ENCODE measurements at places on chromosomes 3 and 15.

DNA sequence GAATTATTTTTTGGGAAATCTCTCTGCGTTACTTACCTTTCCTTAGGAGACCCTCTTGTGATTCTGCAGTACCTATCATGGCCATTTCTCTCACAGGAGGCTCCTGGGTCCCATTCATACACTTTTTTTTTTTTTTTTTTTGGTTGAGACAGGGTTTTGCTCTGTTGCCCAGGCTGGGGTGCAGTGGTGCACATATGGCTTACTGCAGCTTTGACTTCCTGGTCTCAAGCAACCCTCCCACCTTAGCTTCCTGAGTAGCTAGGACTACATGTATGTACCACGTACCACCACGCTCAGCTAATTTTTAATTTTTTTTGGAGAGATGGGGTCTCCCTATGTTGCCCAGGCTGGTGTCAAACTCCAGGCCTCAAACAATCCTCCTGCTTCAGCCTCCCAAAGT is 36.1 kb downstream of the TRAK1 start:
- DNase-seq: no peak

DNA sequence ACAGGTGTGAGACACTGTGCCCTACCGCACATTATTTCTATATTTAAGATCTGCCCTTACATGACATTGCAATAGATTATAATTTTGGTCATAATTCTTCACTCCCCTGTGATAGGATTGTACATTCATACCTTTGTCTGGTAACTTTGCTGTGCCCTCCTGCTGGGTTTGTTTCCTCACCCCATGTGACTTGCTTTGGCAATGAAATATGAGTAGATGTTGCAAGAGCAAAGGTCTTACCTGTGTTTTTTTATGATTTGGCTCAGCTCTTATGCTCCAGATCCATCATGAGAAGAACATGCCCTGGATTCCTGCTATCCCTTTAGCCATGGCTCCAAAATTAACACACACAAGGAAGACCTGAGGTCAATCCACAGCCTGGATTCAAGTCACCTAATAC is 137.7 kb upstream of the EOMES start:
- DNase-seq: no peak

GRCh38 chr15:93372208-93372864 is 283.3 kb upstream of the RGMA start:
- DNase-seq: no peak

GRCh38 chr15:80953001-80953952 is 36.3 kb downstream of the MESD start:
- DNase-seq: no peak

DNA sequence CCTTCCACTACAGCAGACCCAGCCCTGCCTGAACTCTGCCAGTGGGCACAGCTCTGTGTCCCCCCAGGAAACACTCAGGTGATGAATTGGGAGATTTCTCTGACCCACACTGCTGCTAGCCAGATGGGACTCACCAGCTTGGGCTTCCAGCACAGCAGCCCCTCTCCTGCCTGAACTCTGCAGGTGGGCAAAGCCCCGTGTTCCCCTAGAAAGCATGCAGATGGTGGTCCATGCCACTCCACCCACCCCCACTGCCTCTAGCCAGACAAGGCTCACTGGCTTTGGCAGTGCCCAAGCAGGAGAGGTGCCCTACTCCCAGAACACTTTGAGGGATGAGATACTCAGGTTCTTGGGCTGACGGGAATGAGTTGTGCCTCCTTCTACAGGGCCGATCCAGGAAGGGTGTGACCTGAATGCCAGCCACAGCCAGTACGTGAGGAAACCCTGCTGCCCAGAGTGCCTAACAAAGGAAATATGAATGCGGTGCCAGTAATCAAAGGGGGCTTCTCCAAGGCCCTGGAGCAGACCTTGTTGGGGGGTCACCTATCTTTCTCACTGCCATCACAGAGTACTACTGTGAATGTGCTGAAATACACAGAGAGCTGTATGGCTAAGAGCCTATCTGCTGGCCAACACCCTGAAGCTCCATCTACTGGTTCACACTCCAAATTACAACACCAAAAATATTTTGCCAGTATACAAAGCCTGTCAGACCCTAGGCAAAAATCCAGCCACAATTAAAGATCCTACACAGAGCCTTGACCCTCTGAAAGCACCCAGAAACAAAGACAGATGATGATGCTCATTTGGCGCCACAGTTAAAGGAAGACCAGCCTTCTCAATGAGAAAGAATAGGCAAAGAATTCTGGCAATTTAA is 61.9 kb downstream of the BTLA start:
- peak; percentile 71 for DNase-seq

- DNase-seq: no peak
Observed at GRCh38 chr3:152365766-152366593, 97.3 kb downstream of the MBNL1 start.

DNA sequence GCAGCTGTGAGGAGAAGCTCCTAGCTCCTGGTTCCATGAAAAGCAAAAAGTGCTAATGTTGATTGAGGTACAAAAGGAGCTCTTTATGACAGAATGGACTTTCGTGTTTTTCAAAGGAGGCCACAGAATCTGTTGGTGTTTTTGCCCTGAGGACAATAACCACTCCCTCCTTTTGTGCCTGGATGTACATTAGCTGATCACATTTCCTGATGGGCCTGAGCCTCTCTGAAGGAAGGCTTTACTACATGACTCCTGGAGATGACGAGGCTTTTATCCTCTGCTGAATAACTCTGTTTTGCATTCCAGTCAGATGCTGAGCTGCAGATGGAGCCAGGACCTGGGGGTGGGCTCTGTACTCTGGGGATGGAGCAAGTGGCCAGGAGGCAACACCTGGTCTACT is 301.9 kb downstream of the CACNA2D3 start:
- no peak for DNase-seq

GRCh38 chr3:112530573-112530972 is 31.2 kb downstream of the ATG3 start:
- DNase-seq: no peak

DNA sequence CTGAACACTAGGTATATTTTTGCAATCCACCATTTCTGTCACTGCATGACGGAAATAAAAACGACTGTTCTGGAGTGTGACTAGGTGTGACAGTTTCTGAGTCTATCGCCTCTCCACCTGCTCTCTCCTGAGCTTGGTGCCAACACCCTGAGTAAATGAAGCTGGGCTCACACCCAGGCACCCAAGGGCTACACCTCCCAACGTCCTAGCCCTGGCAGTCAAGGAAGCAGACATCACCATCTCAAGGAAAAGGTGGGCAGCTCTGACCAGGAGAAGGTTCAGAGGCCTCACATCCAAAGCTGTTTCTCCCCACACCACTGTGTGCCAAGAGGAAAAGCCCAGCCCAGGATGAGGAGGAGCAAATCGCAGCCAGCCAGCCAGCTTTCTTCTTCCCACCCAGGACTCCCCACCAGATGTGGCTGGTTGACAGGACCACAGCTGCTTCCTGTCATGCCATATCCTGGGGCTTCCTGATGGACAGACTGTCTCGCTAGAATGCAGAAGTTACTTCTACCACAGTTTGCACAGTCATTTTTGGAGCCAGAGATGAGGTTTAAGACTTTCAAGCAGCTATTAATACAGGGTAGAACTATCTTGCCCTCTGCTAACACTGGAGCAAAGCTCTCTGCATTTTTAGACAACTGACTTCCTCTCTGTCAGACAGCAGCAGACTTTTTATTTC is 3.3 kb downstream of the SCAMP2 start:
- peak; percentile 98 for DNase-seq

GRCh38 chr3:16249336-16249735 is 15.4 kb downstream of the DPH3 start:
- peak; percentile 7 for DNase-seq

GRCh38 chr3:129028866-129029265 is 27.8 kb downstream of the EFCC1 start:
- DNase-seq: no peak

GRCh38 chr3:71244826-71245488 is 338.6 kb downstream of the FOXP1 start:
- DNase-seq: no peak

DNA sequence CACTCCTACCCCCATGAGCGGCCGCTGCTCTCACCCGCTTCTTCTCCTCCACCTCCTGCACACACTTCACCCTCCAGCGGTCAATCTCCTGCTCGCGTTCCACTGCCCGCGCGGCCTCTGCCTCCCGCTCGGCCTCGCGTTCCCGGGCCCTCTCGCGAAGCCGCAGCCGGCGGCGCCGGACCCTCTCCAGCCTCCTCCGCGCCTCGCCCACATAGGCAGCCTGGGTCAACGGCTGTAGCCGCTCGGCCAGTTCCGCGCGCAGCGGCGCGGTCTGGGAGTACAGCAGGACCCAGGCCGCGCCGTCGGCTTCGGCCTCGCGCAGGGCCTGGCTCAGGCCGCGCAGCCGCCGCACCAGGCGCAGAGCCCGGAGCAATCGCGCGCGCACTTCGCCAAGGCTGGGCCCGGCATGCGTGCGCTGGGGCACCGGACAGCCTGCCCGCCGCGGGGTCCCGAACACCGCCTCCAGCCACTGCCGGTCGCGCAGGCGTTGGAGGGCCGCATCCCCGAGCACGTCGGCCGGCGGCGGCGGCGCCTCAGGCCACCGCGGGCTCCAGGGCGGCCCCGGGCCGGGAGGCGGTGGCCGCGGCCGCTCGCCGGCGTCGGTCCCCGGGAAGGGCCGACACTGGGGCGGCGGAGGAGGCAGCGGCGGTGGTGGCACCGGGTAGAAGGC is 595 bp downstream of the PDCD7 start:
- no peak for DNase-seq

DNA sequence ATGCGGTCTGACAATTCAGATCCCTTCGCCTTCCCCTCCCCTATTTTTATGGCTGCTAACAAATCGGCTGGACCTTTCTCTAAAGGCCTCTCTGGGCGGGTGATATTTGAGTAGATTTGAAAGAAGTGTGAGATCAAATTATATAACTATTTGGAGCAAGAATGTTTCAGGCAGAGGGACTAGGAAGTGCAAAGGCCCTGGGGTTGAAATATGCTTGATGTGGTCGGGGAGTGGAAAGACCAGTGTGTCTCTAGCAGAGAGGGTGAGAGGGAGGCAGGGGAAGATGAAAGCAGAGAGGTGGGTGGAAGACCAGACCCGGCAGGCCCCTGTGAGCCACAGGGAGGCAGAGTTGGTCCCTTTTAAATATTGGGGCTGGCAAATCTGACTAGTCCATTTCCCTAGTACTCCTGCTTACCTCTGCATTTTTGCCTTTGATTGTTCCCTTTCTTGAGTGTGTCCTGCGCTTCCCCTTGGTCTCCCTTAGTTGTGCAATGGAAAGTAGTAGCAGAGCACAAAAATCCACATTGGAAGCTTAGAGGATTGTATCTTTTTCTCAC is 32.3 kb downstream of the SLCO3A1 start:
- DNase-seq: no peak

DNA sequence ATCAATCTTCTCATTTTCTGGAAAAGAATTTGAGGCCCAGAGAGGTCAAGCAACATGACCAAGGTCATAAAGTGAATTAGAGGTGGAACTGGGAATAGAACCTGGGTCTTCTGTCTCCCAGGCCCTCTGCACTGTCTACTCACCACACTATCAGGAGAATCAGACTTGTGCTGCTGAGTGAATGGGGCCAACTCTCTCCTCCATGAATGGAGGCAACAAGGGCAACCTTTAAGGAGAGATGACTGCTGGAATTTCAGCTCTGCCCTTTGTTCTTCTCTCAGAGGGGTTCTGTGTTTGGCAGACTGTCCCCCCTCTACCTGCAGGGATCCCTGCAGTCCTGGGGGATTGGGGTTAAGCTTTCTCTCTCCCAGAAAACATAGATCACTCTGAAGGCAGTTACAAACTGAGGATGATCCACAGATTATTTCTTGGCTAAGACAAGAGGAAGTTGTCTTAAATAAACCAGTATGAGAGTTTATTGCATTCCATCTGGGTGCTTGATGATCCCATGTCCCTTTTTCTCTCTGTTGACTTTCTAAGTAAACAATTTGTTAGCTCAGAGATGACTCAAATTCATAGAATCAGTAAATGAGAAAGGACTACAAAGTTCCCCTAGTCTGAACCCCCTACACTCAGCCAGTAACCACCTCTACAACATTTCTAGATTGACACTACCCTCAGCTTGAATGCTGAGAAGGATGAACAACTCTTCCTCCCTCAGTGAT is 99.0 kb upstream of the LIPC start:
- no peak for DNase-seq

GRCh38 chr3:187227658-187228258 is 30.5 kb downstream of the RTP1 start:
- DNase-seq: no peak

- DNase-seq: no peak
Observed at GRCh38 chr3:32991781-32992180, 40.3 kb downstream of the CCR4 start.

GRCh38 chr3:195859061-195859845 is 47.5 kb upstream of the MUC4 start:
- DNase-seq: peak; percentile 19

Data from GDM1 (cell line).